ENCODE measurements at places on chromosomes 3 and 15.
A peak's percentile ranks its signal among the peaks of the same experiment; 100 is the strongest.

DNA sequence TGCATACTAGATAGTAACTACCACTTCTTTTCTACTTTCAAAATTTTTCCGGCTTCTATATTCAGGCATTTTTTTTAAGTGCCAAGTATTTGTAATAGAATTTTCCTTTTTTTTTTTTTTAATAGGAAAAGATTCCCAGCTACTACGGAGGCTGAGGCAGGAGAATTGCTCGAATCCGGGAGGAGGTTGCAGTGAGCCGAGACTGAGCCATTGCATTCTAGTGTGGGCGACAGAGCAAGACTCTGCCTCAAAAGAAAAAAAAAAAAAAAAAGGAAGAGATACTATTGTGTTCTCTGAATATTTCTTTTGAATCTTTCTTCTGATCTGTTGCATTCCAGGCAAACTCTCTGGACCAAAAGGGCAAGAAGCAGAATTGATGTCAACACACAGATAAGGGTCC is 557.3 kb downstream of the FGF12 start:
- no peak for DNase-seq

GRCh38 chr3:149588909-149589308 is 68.9 kb downstream of the WWTR1 start:
- no peak for DNase-seq

DNA sequence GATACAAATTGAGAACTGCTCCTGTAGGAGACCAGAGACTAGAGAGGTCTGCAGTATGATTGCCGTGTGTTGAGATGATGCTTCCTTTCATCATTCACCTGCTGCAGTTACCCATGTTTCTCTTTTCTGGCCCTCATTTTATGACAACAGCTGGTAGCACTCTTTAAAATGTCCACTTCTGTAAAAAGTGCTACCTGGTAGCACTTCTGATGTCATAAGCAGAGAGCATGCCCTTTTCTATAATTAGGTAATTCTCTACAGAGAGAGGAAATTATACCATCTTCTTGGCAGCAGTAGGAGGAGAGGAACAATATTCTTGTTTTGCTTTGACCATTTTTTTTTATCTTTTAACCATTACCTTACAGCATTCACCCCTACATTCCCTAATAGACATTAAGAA is 123.8 kb downstream of the PPM1L start:
- no peak for DNase-seq

DNA sequence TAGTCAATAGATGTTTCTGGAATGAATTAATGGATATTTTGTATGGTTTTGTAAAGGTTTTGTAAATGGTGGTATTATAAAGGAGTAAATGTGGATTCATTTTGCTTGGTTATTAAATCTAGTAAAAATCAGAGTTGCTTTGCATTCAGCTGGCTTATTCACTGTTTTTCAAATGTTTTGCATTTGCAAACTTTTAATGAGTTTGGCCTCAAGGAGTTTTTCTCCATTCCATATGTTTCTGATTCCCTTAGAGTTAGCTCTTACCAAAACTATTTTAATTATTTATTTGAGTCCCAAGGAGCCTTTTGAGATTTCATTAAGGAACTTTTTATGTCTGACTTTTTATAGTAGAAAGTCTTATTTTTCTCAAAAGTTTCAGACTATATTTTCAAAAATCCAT is 992.2 kb downstream of the DIPK2A start:
- no peak for DNase-seq

DNA sequence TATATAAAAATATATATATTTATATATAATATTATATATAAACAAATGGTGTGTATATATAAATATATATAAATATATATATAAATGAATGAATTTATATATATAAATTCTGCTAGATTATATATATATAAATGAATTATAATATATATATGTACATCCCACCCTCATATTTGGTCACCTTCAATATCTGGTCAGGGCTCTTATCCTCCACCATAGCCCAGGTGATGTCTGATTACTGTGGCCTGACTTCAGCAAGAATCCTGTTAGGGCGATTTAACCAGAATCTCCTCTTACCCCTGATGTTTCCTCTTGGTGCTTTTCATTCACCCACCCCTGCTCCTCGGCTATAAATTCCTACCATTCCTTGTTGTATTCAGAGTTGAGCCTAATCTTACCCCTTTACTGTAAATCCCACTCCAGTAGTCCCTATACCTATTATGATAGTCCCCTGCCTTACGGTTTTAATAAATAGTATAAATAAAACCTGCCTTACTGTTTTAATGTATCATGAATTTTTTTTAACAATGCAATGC is 439.6 kb downstream of the PLOD2 start:
- no peak for DNase-seq

- no peak for DNase-seq
Measured at GRCh38 chr15:35279811-35280210, 194.7 kb upstream of the NANOGP8 start.

- peak; percentile 18 for DNase-seq
Measured at GRCh38 chr15:70523616-70524015, 239.7 kb downstream of the UACA start.
